ENCODE measurements at places on chromosomes 2 and 18.

GRCh38 chr18:40307627-40308026, 1647.4 kb upstream of the PIK3C3 start:
- no peak for DNase-seq

DNA sequence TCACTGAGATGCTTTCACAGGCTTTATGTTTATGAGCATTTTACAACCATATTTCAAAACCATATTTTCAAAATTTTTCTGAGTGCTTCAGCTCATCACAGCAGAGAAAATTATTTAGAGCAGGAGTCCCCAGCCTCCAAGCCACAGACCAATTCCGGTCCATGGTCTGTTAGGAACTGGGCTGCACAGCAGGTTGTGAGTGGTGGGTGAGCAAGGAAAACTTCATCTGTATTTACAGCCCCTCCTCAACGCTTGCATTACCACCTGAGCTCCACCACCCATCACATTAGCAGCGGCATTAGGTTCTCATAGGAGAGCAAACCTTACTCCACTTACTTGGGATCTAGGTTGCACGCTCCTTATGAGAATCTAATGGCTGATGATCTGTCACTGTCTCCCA, 165.6 kb downstream of the SEPTIN10 start:
- no peak for DNase-seq

GRCh38 chr18:59145055-59145454, 5.4 kb downstream of the SEC11C start:
- no peak for DNase-seq

GRCh38 chr18:46652372-46652771, 4.6 kb downstream of the LOXHD1 start:
- DNase-seq = no peak

- DNase-seq = no peak
Measured at GRCh38 chr18:64974391-64975125, 776.3 kb upstream of the CDH7 start.
